NCI-H2081 (cell line): ENCODE measurements at places on chromosomes 6 and 20.

- no peak for DNase-seq
Observed at GRCh38 chr6:138979365-138979764, 8.7 kb downstream of the REPS1 start.

DNA sequence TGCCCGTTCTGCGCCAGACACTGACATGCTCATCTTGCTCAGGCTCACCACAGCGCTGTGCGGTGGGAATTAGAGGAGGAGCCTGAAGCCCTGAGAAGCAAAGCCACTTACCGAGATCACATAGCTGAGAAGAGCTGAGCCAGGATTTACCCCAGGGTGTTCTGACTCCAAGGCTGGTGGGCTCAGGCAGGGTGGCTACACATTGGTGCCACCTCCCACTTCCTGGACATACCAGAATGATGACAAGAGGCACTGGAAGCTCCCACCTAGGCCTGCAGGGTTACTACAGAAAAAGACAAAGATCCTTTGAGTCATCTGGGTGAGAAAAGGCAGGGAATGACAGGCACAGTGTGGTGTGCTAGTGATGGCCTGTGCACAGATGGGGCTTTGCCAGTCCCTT is 24.4 kb upstream of the FKBP1A start:
- no peak for DNase-seq

DNA sequence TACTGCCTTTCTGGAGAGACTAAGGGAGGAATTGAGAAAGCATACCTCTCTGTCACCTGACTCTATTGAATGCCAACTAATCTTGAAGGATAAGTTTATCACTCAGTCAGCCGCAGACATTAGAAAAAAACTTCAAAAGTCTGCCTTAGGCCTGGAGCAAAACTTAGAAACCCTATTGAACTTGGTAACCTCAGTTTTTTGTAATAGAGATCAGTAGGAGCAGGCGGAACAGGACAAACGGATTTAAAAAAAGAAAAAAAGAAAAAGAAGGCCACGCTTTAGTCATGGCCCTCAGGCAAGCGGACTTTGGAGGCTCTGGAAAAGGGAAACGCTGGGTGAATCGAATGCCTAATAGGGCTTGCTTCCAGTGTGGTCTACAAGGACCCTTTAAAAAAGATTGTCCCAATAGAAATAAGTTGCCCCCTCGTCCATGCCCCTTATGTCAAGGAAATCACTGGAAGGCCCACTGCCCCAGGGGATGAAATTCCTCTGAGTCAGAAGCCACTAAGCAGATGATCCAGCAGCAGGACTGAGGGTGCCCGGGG is 43.1 kb upstream of the RNF182 start:
- no peak for DNase-seq

GRCh38 chr6:89272596-89272995 is 42.5 kb downstream of the GABRR2 start:
- DNase-seq, result no peak
